T-helper 2 cell treated with Interferon-gamma antibody and Interleukin-4, amounts not matched to agents 5 μg/mL and 100 μg/mL, for 36 hours (primary cell): ENCODE measurements at places on chromosomes 4 and X.

DNA sequence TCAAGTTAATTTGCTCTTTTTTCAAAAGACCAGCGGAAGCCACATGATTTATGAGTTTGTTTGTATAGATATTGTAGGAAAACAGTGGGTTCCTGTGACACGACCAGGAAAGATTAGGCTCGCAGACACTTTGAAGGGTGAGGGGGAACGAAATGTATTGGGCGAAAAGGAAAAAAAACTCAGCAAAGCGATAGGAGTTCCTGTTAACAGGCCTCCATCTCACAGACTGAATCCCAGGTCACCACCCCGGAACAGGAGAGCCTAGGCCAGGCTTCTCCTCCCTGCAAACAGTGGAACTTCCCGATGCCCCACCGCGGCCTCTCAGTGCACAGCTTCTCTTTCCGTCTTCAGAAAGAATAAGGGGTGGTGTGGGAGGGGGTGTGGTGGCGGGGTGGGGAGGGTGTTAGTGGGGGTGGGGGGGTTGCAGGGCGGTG is 181.8 kb upstream of the GPRIN3 start:
- no peak for DNase-seq

GRCh38 chr4:27132497-27132896 is 271.9 kb downstream of the STIM2 start:
- DNase-seq = no peak

- DNase-seq = no peak
These were observed 4.6 kb upstream of the PKD2 start for GRCh38 chr4:88002786-88003185.

DNA sequence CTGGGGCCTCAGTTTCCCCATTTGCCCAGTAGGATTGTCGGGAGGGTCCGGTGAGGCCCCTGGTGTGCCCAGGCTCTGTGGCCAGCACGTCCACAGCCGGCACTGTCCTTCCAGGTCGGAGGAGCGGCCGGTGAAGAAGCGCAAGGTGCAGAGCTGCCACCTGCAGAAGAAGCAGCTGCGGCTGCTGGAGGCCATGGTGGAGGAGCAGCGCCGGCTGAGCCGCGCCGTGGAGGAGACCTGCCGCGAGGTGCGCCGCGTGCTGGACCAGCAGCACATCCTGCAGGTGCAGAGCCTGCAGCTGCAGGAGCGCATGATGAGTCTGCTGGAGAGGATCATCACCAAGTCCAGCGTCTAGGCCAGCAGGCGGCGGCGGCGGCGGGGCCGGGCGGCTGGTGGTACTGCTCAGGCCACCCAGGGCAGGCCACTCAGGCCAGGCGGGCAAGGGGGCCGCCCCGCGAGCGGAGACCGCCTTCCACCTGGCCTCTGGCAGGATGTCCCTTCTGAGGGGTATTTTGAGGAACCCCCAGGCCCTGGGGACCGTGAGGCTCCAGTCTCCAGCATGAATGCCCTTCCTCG is 6.7 kb downstream of the MSANTD1 start:
- DNase-seq = no peak

- no peak for DNase-seq
These were observed at the start of gene RTL3 for GRCh38 chrX:78658845-78659744. RTL3 (minus strand) TSS chrX:78659328; CDS start chrX:78658420, 908 bp downstream.

GRCh38 chrX:65677954-65678469 is 10.6 kb downstream of the MSN start:
- no peak for DNase-seq

GRCh38 chrX:9414416-9414815 is 50.4 kb upstream of the TBL1X start:
- no peak for DNase-seq
